ENCODE measurements at places on chromosomes 11 and 22. TPM values are rescaled to one million over a fixed set of nuclear protein-coding genes. Genes with fewer than 3 reads are reported as not detected.

GRCh38 chr22:38432264-38432663, 22.7 kb downstream of the KCNJ4 start:
- DNase-seq = no peak
- H3K27ac ChIP-seq = no peak overlapping the region
- no peaks in the 10 kb centered on the region for H3K27me3 ChIP-seq
- no peaks in the 10 kb centered on the region for H3K36me3 ChIP-seq

DNA sequence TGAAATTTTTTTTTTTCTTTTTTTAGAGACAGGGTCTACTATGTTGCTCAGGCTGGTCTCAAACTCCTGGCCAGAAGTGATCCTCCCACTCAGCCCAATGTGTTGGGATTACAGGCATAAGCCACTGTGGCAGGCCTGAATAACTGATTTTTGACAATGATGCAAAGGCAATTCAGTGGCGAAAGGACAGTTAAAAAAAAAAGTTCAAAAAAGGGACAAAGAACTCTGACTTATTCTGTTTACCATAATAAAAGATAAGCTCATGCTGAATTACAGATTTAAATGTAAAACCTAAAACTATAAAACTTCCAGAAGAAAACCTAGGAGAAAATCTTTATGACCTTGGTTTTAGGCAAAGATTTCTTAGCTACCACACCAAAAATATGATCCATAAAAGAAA, 48.9 kb downstream of the ATG16L2 start:
- H3K36me3 ChIP-seq = peaks cover 11% of the 10 kb centered on the region
- no peak for DNase-seq
- no peak overlapping the region for H3K27ac ChIP-seq
- H3K4me1 ChIP-seq = no peaks in the 10 kb centered on the region
- H3K4me3 ChIP-seq = no peak overlapping the region

- no peaks in the 10 kb centered on the region for H3K27me3 ChIP-seq
- DNase-seq = no peak
- no peak overlapping the region for H3K4me3 ChIP-seq
- H3K27ac ChIP-seq = no peak overlapping the region
Observed at GRCh38 chr22:30114361-30114760, 34.1 kb downstream of the HORMAD2 start.

GRCh38 chr11:131766637-131767036, 396.2 kb downstream of the NTM start:
- H3K27ac ChIP-seq = no peak overlapping the region
- DNase-seq = no peak
- H3K4me3 ChIP-seq = no peak overlapping the region
- peaks cover 3% of the 10 kb centered on the region for H3K36me3 ChIP-seq

GRCh38 chr22:48748113-48748859, 1079.4 kb downstream of the BRD1 start:
- H3K27me3 ChIP-seq = no peaks in the 10 kb centered on the region
- no peaks in the 10 kb centered on the region for H3K4me1 ChIP-seq
- DNase-seq = no peak
- H3K36me3 ChIP-seq = no peaks in the 10 kb centered on the region
- no peak overlapping the region for H3K27ac ChIP-seq

DNA sequence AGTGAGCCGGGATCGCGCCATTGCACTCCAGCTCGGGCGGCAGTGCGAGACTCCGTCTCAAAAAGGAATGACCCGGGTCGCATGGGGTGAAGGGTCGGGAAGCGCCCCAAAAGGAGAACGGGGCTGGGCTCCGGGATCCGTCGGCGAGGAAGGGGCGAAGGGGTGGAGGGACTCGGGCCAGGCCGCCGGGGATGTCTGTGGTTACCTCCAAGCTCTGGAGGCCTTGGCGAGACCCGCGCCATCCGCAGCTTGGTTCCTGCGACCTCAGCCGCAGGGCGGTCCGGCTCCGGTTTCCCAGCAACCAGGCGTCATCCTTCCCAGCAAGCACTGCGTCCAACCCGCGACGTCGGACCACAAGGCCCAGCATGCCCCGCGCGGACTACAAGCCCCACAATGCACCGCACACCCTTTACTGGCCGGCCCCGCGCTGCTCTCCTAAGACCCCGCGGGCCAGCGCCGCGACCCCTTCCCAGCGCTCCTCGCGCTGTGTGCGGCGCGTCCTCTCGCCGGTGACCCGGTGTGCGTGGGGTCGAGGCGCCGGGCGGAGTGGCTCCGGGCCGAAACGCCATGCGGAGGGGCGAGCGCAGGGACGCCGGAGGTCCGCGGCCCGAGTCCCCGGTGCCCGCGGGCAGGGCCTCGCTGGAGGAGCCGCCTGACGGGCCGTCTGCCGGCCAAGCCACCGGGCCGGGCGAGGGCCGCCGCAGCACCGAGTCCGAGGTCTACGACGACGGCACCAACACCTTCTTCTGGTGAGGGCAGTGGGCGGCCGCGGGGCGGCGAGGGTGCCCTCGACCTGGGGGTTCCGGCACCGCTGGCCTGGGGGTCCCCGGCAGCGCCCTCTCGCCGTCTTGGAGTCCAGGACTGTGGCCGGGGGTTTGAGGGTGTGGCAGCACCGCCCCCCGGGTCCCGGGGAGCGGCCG, at the start of gene PTDSS2:
Gene PTDSS2, plus strand, starts transcription at position 391 of the 920 bp plus-strand sequence. Its CDS starts 177 bp downstream, at position 568.
- H3K27me3 ChIP-seq = no peaks in the 10 kb centered on the region
- peak within 1 kb of the TSS; percentile 94 for H3K4me3 ChIP-seq
- H3K27ac ChIP-seq = peak within 1 kb of the TSS; percentile 96
- peaks cover 19% of the 10 kb centered on the region for H3K4me1 ChIP-seq
- no peaks in the 10 kb centered on the region for H3K36me3 ChIP-seq

- DNase-seq = peak; percentile 53
- no peaks in the 10 kb centered on the region for H3K36me3 ChIP-seq
- no peak overlapping the region for H3K4me3 ChIP-seq
- H3K27ac ChIP-seq = no peak overlapping the region
- no peaks in the 10 kb centered on the region for H3K4me1 ChIP-seq
- H3K27me3 ChIP-seq = peaks cover 38% of the 10 kb centered on the region
Observed at GRCh38 chr11:5004424-5005274, 10.0 kb downstream of the OR51L1 start.

DNA sequence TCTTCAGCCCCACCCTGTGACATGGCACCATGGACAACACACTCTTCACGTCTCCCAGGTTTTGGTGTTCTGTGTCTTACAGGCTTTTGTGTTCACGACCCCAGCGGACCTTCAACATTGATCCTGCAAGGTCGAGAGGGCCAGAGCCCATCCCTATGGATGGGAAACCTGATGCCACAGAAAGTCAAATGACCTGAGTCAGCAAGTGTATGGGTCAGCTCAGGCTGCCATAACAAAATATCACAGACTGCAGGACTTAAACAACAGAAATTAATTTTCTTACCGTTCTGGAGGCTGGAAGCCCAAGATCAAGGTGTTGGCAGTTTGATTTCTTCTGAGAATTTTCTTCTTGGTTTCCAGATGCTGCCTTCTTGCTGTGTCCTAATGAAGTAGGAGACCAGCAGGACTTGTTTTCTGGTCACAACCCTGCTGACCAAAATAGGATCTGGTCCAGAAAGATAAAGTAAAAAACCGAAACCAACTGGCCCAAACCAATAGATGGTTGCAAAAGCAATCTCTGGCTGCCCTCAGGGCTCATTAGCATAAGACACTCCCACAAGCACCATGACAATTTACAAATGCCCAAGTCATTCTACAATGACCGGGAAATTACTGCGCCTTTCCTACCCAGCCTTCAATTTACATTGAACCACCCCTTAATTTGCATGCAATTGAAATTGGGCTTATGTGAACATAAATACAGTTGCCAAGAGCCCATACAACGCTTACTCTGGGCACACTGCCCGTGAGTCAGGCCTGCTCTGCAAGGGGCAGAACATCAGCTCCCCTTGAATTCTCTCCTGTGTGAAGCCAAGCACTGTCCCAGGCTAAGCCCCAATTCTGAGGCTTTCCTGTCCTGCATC, 113.9 kb downstream of the RPS6KA4 start:
- no peak for DNase-seq
- H3K27me3 ChIP-seq = peaks cover 15% of the 10 kb centered on the region
- peaks cover 10% of the 10 kb centered on the region for H3K4me1 ChIP-seq
- peaks cover 2% of the 10 kb centered on the region for H3K36me3 ChIP-seq
- no peak overlapping the region for H3K4me3 ChIP-seq

DNA sequence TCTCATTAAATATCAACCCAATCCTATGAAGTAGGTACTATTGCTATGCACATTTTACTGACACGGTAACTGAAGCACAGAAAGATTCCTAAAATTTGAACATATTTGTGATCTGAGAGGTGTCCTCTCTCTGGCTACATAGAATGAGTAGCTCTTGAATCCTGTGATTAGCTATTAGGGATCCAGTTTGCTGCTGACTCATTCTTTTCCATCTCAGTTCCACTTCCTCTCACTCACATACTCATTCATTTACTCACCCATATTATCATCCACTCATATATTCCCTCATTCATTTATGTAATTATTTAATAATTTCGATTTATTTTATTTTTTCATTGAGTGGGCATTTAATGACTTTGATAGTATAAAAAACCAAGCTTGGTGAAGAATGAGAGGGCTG, 42.7 kb downstream of the OR5B17 start:
- no peak for DNase-seq
- H3K4me3 ChIP-seq = no peak overlapping the region
- no peaks in the 10 kb centered on the region for H3K4me1 ChIP-seq
- no peaks in the 10 kb centered on the region for H3K27me3 ChIP-seq

- peaks cover 3% of the 10 kb centered on the region for H3K36me3 ChIP-seq
- H3K4me1 ChIP-seq = peaks cover 67% of the 10 kb centered on the region
- no peak overlapping the region for H3K4me3 ChIP-seq
- no peaks in the 10 kb centered on the region for H3K27me3 ChIP-seq
- no peak for DNase-seq
- peak overlapping the region; percentile 32 for H3K27ac ChIP-seq
Observed at GRCh38 chr11:44857490-44858090, 93.1 kb downstream of the TP53I11 start.

DNA sequence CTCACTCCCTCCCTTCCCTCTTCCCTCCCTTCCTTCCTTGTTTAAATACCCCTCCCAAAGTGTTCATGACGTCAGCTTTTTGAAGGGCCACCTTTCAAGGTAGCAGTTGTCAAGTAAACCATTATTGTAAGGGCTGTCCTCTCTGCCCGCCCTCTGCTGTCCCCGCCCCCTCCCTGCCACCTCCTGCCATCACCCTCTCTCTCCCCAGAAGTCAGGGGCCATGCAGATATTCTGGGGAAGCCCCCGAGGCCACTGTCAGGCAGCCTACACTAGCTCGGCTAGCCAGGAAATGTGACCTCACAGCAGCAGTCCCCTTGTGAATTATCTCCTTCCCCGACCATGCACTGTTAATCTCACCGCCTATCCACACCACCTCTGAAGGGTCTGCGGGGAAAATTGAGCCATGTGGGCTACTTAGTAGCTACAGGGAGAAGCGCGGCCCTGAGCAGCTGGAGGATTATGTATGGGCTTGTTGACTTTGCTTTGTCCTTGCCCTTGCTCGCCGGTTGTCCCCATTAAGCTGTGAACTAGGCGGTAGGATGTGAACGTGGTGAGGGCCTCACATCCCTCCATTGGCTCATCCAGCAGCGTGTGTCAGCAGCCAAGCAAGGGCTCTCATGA, 42.1 kb upstream of the ATXN10 start:
- DNase-seq = no peak
- no peaks in the 10 kb centered on the region for H3K36me3 ChIP-seq
- H3K4me1 ChIP-seq = peaks cover 24% of the 10 kb centered on the region
- H3K27me3 ChIP-seq = peaks cover 36% of the 10 kb centered on the region
- H3K4me3 ChIP-seq = no peak overlapping the region

DNA sequence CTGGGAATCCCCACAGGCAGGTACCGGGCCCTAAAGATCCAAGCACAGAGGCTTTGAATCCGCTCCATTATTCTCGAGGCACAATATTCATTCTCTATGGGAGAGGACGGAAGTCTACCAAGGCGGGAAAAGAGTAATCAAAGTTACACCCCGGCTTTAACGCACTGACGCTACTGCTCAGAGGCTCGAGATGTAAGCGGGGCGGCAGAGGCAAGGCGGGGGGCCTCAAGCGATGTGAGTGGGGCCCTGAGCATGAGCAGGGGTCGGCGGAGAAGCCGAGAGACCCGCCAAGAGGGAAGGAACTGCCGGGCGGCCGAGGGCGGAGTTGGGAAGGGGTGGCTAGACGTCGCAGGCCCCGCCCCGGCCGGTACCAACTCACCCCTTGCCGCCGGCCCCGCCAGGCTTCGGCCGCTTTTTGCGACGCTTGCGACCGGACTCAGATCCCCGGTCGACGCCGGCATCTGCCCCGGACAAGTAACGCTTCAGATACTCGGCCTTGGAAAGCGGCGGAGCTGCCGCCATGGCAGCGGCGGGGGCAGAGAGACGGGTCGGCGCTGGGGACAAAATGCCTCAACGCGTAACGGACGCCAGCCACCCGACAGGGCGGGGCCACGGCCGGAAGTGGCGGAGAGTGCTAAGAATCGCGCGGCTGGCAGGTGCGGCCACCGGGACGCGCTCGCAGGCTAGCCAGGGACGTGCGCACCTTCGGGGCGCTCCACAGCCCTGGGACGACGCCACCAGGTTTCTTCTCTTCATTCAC, at the start of gene BUD13:
Gene BUD13, minus strand, starts transcription at position 545 of the 760 bp plus-strand sequence. Its CDS starts 23 bp downstream, at position 522.
- peak within 1 kb of the TSS; percentile 99 for H3K27ac ChIP-seq
- peak; percentile 94 for DNase-seq
- H3K36me3 ChIP-seq = peaks cover 14% of the 10 kb centered on the region
- peak within 1 kb of the TSS; percentile 98 for H3K4me3 ChIP-seq
- no peaks in the 10 kb centered on the region for H3K27me3 ChIP-seq
- H3K4me1 ChIP-seq = peaks cover 32% of the 10 kb centered on the region

- DNase-seq = no peak
- H3K27ac ChIP-seq = no peak overlapping the region
- H3K4me3 ChIP-seq = peak overlapping the region; percentile 99
- no peaks in the 10 kb centered on the region for H3K27me3 ChIP-seq
- H3K36me3 ChIP-seq = peaks cover 6% of the 10 kb centered on the region
Observed at GRCh38 chr11:47551086-47551485, 1.8 kb downstream of the CELF1 start.

DNA sequence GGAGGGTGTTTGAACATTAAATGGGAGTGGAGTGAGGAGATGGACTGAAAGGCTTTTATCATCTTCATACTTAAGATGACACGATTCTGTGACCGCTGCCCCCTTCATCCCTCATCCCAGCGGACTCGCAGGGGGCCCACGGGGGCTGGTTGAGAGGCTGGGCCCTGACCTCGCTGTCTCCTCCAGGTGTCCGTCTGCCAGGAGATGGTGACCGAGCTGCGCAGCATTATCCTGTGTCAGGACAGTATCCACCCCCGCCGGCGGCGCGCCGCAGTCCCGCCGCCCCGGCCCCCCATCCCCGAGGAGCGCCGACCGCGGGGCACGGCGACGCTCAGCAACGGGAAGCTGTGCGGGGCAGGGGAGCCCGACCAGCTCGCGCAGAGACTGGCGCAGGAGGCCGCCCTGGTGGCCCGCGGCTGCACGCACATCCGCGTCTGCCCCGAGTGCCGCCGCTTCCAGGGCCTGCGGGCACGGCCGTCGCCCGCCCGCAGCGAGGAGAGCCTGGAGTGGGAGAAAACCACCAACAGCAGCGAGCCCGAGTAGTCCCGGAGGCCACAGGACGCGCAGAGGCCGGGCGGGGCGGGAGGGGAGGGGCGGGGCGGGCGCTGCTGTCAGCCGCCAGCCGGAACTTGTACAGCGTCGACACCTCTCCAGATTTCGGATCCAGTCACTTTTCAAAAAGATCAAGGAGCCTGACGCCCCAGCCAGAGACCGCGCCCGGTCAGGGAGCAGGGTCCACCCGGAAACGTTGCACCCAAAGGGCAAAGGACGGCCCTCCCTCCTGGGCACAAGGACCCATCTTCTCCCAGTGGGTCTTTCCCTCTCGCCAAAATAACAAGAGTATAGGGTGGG, 38.0 kb upstream of the TBCEL start:
- no peaks in the 10 kb centered on the region for H3K36me3 ChIP-seq
- peaks cover 9% of the 10 kb centered on the region for H3K4me1 ChIP-seq
- peak; percentile 30 for DNase-seq
- no peak overlapping the region for H3K27ac ChIP-seq

KCNC1 gene
- 10.2 TPM for total RNA-seq

NXPE2 gene
- 0.26 TPM for total RNA-seq

KRTAP5-7 gene
- not detected for total RNA-seq

PNPLA3 gene
- total RNA-seq = 31.2 TPM

HOATZ gene
- total RNA-seq = not detected

C22orf15 gene
- total RNA-seq = 0.41 TPM

CELSR1 gene
- total RNA-seq = 5.1 TPM

KDM4E gene
- total RNA-seq = not detected

PGR gene
- total RNA-seq = not detected

Data from neural crest cell (in vitro differentiated cells).